ENCODE measurements at places on chromosomes 13 and 19.
A peak's percentile ranks its signal among the peaks of the same experiment; 100 is the strongest.

DNA sequence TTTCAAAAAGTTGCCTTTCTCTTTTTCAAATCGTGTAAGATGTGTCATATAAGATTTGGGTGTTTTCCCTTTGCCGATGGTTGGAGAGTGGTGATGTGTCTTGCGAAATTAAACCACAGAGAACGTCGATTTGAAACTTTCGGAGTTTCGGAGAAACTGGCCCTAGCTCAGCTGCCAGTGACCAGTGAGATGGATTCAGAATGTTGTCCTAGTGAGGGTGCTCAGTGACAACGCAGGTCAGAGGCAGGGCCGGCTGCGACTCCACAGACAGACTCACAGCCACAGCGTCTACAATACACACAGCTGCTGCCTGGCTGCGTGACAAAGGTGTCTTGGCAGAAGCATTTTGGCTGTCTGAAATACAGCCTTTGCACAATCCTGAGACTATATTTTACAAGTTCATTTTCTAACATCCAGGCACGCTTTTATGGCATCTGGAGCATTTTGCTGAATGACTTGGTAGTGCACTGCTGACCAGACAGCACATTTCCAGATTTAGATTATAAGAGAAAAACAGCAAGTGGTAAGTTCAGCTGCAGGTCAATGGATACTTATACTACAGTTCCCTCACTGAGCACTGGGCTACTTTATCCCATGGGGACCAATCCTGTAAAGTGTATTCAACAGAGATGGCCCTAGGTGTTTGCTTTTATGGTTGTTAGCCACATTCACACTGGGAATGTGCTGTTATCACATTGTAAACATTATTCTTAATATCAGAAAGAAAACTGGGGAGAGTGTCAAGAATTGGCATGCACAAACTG lies 207.5 kb downstream of the KCNRG start:
- DNase-seq: peak; percentile 82

DNA sequence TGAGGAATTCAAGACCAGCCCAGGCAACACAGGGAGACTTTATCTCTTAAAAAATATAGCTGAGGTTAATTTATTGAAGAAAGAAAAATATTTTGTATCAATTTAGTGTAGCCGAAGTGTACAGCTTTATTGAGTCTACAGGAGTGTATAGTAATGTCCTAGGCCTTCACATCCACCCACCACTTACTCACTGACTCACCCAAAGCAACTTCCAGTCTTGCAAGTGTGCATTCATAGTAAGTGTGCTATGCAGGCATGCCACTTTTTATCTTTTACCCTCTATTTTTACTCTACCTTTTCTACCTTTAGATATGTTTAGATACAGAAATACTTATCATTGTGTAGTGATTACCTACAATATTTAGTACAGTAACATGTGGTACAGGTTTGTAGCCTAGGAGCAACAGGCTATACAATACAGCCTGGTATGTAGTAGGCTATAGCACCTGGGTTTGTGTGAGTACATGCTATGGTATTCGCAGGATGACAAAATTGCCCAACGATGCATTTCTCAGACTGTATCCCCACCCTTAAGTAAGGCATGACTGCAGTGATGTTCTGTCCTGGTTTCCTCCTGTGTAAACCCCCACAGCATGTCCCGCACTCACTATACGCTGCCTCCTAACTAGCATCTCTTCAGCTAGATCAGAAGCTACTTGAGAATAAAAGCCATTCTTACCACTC lies 15.3 kb upstream of the ATP12A start:
- peak; percentile 77 for DNase-seq

DNA sequence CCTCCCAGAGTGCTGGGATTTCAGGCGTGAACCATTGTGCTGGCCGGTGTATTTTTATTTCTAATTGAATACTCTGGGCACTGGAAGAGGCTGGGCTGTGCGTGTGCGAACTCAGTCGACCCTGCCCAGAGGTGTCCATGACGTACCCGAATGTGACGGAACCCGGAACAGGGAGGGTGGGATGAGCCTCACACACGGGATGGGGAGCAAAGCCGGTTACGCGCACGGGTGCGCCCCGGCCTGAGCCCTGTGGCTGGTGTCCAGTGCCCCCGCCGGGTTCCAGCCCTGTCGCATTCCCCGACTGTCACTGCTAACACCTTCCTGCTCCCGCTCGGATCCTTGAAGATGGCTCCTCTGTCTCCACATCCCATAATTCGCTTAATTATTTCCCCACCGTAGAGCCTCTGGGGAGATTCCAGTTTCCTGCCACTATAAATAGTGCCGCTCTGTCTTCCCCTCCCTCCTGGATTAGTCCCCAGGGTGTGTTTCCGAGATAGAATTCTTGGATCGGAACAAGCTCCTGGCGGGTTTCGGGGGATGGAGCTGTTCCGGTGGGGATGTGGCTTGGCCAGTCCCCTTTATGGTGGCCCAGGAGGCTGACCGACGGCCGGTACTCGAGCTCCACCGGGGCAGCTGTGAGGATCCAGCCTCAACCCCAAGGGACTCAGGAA lies 22.0 kb downstream of the SBNO2 start:
- no peak for DNase-seq

DNA sequence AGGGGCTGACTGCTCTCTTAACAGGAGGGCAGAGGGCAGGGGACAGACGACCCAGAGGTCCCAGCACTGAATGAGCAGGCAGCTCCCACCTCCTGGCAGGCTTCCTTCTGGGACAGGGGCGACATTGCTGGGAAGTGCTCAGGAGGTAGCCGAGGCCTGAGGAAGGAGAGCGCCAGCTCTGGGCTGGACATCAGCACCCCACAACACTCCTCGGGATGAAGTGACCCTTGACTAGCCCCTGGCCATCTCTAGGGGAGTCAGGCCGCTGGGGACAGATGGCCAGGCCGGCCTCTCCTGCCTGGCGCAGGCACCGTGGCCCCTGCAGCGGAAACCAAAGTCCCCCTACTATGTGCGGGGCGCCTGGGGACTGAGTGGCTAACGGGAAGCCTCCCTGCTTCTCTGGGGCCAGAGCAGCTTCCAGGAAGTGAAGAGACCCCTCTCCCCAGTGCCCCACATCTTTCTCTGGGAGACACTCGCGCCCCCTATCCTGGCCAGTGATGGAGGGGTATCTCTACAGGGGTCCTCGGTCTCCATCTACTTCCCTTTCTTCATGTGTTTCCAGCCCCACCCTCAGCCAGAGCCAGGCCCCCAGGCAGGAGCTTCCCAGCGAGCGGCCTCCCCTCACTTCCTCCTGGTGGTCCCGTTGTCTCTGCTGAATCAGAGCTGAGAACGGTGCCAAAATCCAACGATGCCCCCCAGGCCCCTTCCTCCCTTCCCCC lies 10.1 kb downstream of the PRR36 start:
- no peak for DNase-seq

GRCh38 chr13:113491418-113491883 lies 940 bp upstream of the DCUN1D2 start:
- peak; percentile 10 for DNase-seq

DNA sequence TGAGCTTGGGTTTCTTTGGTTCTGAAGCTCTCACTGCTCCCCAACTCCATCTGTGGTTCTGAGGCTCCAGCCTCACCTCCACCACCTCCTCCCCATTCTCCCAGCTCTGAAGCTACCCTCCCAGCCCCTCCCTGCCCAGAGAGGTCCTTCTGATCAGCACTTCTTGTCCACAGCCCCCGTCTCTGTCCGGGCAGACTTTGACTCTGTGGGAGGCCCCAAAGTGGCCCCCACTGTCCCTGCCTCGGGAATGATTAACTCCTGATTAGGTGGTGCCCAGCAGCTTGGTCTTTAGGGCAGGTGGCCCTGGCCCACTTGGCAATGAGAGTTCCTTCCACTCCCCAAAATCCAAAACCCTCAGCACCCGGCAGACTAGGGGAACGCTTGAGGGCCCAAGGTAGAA lies 14.4 kb downstream of the EVI5L start:
- no peak for DNase-seq

DNA sequence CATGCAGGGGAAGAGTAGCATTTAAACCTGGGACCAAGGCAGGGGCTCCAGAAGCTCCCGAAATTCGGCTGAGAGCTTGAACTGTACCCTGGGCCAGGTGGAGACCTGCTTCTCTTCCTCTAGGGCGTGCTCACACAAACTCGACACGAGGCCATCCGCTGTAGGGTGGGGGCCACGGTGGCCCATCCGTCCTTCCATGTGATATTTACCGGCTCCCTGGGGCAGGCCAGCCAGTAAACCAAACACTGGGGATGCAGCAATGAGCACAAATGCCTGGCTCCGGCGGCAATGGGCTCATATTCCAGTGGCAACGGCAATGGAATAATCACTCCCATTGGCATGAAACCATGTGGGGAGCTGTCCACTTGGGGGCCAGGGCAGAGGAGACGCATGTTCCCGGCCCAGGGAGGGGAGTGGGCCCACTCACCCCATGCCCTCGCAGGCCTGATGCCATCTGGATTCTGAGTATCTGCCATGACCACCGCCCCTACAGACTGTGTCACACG lies 10.8 kb downstream of the SH3GL1 start:
- no peak for DNase-seq

GRCh38 chr13:93001866-93002461 lies 224.6 kb upstream of the GPC6 start:
- DNase-seq: peak; percentile 72

GRCh38 chr13:66171920-66172319 lies 1058.2 kb downstream of the PCDH9 start:
- DNase-seq: no peak

DNA sequence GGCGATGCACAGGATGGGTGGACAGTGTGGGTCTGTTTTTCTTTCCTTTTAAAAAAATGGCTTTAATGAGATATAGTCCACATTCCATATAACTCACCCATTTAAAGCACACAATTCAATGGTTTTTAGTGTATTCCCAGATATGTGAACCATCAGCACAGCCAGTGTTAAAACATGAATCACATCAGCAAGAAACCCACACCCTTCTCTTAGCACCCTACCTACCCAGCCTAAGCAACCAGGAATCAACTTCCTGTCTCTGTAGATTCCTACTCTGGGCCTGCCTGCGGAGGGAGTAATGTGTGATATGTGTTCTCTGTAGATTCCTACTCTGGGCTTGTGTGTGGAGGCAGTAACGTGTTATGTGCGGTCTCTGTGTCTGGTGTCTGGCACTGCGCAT lies 11.9 kb downstream of the TMEM255B start:
- no peak for DNase-seq
